Iris pigment epithelial cell (primary cell): ENCODE measurements at places on chromosomes 5 and 9.

GRCh38 chr5:153236319-153236718, 254.2 kb upstream of the GRIA1 start:
- no peak for DNase-seq

DNA sequence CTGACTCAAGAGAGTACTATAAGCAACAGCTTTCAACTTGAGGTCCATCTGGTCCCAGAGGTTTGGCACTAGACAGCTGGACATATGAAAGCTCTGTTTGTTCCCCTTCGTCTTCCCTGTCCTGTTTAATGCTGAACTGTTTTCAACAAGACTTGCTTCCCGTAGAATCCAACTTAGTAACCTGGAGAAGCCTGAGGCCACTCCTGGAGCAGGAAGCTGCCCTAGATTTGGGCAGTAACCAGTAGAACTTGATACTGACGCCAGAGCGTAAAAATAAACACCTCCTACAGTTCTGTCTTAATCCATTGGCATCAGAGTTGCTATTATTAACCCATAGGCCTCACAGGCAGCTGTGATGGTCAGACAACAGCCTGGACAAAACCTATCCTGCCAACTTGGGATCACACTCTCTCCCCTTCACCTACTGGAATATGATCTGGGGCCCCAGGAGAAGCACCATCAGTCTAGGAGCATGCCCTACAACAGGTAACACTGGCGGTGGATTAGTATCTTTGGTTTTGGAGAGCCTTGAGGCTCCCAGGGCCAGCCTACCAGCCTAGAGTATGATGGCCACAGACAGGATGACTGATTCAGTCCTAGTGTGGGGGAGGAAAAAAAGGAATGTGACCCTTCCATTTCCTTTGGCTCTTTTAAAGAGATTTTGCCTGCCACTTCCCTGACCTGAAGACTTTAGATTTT, 29.2 kb downstream of the RUSC2 start:
- DNase-seq = peak; percentile 64

DNA sequence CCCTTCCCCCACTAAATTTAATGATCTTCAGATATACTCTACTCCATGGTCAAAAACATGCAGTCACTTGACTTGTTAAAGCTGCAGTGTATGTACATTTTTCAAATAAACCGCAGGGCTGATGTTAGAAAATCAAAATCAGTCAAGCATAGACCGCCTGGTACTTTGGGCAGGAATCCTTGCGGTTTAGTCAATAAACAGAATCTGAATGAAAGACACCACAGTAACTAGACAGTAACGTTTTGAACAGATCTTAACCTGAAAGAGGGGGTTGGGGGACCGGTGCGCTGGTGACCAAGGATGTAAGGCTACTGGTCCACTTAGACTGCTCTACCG, 188.8 kb downstream of the BNC2 start:
- no peak for DNase-seq

GRCh38 chr5:35031276-35031675, 16.5 kb downstream of the AGXT2 start:
- peak; percentile 73 for DNase-seq

- peak; percentile 83 for DNase-seq
Observed at GRCh38 chr9:16192403-16193017, 639.7 kb downstream of the CCDC171 start.

GRCh38 chr5:76870046-76870445, 20.2 kb downstream of the S100Z start:
- no peak for DNase-seq
